Thyroid gland (tissue), 4 donors: ENCODE measurements at places on chromosomes 2 and 18. TPM values are rescaled to one million over a fixed set of nuclear protein-coding genes. Genes with fewer than 3 reads are reported as not detected.

DNA sequence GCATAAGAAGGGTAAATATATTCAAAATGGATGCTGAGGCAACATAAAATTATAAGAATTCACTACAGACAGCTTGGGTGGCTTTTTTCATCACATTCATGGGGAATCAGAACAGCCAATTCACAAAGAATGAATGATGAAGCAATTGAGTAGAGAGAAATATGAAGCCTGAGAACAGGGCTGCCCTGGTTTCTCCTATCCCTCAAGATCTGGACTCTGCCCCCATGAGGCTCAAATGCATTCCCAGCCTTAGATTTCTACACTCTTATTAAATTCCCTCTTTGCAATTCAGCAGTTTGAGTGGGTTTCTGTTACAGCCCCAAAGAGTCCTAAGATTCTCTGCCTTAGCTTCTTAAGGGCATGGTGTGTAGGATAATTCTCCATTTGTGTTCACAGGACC lies 172.5 kb downstream of the MAIP1 start:
- no peak for DNase-seq

DNA sequence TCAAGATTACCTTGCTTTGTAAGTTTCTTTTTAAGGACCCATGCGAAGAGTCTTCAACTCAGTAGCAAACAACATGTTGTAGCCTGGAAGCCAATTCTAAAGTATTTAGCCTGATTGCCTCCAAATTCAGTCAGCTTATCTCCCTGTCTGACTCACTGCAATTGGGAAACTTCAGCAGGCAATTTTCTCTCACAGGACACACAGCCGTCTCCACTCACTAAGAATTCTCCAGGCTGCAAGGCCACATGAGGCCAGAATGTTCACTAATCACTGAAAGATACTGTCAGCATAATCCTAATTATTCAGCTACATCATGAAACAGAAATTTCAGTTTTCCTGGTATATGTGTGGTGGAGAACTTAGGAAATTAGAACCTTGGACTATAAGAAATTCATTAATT lies 78.1 kb upstream of the PDE1A start:
- DNase-seq: no peak

DNA sequence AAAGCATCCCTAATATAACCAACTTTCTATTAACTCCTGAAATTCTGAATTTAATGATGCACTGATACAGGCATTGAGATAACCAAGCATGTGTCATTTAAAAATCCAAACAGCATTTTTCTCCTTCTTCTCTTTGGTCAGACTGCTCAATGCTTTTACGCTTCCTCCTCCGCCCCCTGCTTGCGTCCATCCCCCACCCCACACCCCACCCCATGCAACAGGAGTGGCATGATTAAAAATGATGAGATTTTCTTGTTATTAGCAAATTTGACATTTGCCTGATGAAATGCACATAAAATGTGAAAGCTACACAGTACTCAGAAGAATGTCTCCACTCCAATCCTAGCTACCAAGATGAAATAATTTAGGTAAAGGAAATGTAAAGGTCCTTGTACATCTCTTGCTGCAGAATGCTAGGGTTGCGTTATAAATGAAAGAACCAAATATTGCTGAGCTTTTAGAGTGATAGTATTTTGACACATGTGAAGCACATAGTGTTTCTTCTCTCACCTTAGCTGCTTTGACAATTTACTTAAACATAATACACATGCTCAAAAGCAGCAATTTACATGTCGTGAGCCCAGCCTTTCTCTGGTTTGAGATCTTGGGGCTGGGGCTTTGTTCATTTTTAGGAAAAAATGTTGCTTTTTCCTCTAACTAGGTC lies 263.8 kb downstream of the MEIS1 start:
- no peak for DNase-seq

Gene CLEC4F
- 1.4 TPM for total RNA-seq

Gene AKAIN1
- not detected for total RNA-seq

Gene PASK
- total RNA-seq: 29.4 TPM
